ENCODE measurements at places on chromosomes 5 and 9.

- DNase-seq, result no peak
Observed at GRCh38 chr9:134895097-134895496, 14.5 kb downstream of the FCN2 start.

DNA sequence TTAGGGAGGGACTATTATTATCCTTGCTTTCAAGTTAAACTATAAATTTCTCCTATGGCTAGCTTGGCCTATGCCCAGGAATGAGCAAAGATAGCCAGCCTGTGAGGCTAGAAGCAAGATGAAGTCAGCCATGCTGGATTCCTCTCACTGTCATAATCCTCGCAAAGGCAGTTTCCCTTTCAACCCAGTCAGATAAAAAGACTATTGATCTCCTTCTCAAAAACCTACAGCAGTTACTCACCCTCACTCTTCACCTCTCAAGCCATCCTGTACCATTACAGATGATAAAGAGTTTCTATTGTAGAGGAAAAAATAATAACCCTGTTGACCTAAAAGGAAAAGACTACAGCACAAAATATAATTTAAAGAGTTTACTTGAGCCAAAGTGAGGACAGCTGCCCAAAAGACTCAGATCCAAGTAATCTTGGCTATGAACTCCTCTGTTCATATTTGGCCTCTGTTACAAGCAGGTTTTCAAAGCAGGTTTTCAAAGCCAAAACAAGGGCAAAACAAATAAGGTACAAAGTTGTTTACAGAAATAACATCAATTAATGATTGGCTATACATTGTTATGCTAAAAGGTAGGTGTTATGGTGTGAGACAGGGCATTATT, 41.7 kb downstream of the KCNV2 start:
- no peak for DNase-seq

DNA sequence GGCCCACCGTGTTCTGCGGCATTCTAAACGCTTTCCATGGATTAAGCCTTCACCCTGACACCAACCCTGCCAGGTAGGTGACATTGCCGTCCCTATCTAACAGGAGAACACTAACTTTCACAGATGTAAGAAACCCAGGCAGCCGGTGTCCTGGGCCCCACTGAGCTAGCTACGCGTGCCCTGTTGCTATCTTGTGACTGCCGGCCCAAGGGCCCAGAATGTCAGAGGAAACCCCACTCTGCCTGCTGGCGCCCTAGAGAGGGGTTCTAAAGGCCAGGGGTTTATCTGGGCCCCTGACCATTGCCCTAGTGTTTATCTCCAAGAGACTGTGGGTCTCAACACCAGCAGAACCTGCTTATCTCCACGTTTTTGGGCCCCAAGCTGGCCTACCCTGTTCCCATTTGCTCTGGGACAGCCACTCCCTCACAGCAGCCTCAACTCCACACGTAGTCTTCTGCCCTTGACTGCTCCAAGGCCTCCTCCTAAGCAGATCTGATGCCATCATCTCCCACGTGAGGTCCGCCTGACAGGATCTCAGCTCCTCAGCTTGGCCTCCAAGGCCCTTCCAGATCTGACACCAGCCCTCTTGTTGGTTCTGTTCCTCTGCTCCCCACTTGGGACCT, 18.1 kb upstream of the ZBTB34 start:
- DNase-seq, result no peak

- no peak for DNase-seq
Observed at GRCh38 chr9:124239249-124240073, 18.3 kb upstream of the NEK6 start.

GRCh38 chr5:14394365-14394764, 187.2 kb upstream of the OTULINL start:
- DNase-seq, result no peak

DNA sequence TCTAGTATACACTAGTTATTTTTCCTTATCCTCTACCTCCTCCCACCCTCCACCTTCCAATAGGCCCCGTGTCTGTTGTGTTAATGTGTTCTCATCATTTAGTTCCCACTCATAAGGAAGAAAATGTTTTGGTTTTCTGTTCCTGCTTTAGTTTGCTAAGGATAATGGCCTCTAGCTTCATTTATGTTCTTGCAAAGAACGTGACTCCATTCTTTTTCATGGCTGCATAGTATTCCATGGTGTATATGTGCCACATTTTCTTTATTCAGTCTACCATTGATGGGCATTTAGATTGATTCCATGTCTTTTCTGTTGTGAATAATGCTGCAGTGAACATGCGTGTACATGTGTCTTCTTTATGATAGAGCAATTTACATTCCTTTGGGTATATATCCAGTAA, 146.5 kb upstream of the GAS1 start:
- DNase-seq, result no peak

DNA sequence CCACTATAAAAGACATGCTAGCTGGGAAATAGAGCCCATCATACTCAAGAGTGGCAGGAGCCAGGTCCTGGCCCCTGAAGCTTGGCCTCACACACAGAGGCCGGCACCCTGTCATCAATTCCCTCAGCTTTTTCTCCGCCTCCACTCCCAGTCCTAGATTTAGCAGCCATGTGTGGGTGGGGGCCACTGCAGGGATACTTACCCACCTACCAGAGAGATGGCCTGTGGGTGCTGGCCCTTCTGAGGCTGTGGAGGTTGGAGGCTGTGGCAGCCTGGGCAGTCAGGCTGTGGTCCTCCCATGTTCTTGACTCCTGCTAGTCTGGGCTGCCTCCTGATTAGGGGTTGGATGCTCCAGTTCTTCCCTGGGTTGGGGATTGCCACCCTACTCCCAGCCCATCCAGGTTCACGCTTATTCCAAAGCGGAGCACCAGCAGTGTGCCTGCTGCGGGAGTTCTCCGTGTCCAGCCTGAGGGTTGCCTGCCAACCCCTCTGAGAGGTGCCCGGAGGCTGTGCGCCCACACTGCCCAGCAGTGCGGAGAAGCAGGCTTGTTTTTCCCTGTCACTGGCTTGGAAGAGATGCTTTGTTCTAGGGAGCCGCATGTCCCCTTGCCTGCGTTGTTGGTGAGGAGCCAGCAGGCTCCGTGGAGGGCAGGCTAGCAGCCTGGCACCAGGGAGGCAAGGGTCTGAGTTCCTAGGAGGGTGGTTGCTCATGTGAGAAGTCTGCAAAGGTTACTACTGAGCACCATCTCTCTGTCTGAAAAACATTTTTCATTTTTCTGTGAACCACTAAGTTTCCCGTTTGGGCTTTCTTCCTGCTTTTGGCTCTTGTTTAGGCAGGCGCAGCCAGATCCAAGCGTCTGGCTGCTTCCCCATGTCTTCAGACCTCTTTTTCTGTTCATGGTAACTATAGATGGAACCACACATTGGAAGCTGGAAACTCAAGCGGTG, 7.5 kb downstream of the SLC22A5 start:
- DNase-seq, result no peak

DNA sequence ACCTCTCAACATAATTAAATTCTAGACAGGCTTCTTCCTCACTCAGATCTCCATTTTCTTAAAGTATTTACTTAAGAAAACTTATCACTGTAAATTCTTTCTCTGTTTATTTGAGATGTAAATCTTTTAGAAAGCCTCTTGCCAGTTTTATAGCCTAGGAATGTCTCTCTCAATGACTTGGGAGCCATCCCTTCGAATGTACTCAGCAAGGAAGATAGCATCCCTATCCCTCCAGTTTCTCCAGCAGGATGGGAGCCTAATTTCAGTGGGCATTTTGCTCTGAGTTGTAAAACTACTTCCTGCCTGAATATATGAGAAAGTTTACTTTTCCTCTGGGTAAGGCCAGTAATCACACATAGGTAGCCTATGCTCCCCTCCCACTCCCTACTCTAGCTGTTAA, 558.5 kb upstream of the ARRDC3 start:
- no peak for DNase-seq

DNA sequence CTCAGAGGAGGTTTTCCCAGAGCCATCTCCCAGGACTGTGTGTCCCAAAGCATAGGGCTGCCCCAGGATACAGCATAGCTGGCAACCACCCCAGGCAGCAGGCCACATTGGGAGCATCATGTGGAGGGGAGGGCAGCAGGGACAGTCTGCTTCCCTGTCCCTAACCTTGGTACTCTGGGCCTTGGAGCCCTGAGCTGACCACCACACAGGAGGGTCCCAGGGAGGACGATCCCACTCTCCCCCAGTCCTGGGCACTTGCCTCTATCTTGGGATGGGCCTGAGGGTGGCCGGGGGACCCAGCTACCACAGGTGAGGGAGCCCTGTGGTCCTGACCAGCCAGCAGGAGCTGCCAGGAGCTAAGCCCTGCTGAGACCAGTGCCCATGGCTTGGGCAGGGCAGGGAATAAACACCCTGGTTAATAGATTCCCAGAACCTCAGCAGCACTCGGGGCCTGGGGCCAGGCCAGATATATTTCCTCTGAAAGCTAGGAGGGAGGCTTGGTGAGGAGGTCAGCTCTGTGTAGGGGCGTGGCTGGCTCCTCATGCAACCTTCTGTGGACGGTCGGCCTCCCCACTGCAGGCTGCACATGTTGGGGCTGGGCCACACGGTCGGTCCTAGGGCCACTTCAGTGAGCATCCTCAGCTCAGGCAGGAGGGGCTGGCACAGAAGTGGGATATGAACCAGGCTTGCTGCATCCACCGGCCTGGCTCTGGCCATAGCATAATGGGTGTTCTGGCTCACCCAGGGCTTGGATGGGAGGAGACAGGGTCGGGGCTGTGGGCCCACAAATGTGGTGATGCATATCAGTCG, 4.2 kb downstream of the NINJ1 start:
- no peak for DNase-seq

DNA sequence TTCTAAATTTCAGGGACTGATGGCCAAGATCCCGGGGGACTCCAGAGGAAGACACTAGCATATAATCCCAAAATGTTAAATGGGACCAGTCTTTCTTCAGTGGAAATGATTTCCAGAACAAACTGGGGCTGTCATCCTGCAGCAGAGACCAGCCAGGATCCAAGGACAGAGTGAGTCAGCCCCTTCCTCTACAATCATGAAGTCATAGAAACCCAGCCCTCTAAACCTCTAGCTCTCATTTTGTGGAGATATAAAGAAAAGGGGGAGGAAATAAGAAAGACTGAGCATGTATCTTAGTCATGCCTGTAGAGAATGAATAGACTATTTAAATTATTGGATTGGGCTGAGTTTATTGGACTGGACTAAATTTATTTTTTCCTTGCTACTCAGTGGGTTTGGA, 318.3 kb downstream of the AGTPBP1 start:
- no peak for DNase-seq

DNA sequence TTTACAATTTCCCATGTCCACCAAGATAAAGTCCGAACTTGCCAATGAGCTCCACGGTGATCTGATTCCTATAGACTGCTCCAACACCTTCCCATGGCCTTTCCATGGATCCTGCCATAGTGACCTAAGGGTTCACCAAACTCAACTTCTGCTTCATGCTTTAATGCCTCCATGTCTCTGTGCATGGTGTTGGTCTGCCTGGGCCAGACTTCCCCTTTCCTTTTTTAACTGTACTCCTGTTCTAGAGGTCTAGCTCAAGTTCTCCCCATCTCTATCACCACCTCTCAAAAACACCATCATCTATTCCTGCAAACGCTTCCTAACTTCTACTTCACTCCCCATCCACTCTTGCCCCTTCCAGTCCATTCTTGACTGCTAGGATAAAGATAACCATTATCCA, 14.8 kb upstream of the SMARCA2 start:
- DNase-seq, result no peak

DNA sequence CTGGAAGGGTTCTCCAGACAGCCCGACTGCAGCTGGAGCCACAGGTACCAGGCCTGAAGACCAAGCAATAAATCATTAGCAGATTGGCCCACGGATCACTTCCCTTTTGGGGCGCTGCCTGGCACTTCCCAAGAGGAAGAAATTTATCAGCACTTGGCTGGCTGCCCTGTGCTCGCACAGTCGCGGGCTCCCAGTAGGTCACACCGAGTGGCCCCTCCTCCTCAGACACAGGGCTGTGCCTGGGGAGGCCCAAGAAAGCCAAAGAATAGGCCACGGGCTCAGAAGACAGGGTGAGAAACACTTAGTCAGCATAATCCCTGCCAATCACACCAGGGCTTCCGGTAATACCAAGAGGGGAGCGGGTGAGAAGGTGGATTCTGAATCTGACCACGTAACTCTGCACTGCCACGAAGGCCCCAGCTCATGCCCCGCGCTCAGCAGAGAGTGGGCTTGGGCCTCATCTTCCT, 115.7 kb upstream of the MSX2 start:
- no peak for DNase-seq

GRCh38 chr9:37839496-37840461, 39.2 kb downstream of the DCAF10 start:
- no peak for DNase-seq

GRCh38 chr5:169354263-169354662, 53.3 kb upstream of the SLIT3 start:
- no peak for DNase-seq

DNA sequence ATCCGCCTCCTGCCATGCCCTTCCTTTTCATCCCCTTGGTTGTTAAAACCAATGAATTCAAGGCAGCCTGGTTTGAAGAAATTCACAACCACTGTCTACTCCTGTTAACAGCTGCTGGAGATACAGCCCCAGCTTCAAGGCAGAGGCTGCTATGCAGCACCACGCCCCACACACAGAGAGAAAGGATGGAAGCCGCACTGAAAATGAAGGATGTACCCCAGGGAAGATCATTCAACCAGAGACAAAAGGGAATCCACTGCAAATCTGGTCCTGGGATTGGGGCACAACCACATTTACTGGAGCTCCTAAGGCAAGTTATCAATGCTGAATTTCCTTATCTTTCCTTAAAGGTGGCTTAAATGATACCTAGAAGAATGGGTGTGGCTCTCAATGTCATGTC, 58.7 kb downstream of the DPYSL3 start:
- no peak for DNase-seq

- DNase-seq, result no peak
Observed at GRCh38 chr9:113932906-113933584, 56.9 kb downstream of the ZNF618 start.

DNA sequence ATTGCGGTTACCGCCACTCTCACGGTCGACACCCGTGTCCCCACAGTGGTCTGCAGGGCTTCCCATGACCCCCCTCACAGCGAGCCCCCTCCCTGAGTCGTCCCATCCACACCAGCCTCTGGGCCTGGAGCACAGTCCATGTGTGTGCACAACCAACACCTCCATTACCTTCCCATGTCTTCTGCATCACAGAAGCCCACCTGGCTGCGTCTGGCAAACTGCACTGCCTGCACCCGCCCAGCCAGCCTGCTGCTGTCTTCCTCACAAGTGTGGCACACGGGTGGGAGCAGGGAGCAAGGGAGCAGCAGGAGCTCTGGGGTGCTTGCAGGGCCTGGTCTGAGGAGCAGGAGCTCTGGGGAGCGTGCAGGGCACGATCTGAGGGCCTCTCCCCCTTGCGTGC, 415.3 kb upstream of the IRX4 start:
- DNase-seq, result no peak

Data from BJ (cell line).